ENCODE measurements at places on chromosomes 16 and 17.

- DNase-seq, result peak; percentile 79
Observed at GRCh38 chr17:48335858-48336500, 94.0 kb downstream of the SKAP1 start.

DNA sequence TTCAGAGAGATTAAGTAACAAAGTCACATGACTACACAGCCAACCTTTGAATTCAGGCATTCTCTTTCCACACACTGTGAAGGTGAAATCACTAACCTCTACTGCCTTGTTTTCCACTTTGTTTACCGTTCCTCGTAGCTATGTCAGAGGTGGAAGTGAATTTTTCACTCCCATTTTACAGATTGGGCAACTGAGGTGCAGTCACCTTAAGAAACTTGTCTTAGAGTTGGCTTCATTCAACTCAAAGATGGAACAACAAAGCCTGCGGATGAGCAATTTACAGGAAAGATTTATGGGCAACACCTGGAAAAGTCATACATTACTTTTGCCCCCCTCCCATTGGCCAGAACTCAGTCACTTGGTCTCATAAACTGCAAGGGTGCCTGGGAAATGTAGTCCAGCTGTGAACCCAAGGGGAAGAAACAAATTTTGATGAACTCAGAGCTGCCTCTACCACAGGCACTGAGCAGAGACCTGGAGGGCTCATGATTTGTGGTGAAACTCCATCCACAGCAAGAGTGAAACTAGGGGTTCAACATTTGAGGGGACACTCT is 784.6 kb upstream of the EEF2KMT start:
- DNase-seq, result no peak

DNA sequence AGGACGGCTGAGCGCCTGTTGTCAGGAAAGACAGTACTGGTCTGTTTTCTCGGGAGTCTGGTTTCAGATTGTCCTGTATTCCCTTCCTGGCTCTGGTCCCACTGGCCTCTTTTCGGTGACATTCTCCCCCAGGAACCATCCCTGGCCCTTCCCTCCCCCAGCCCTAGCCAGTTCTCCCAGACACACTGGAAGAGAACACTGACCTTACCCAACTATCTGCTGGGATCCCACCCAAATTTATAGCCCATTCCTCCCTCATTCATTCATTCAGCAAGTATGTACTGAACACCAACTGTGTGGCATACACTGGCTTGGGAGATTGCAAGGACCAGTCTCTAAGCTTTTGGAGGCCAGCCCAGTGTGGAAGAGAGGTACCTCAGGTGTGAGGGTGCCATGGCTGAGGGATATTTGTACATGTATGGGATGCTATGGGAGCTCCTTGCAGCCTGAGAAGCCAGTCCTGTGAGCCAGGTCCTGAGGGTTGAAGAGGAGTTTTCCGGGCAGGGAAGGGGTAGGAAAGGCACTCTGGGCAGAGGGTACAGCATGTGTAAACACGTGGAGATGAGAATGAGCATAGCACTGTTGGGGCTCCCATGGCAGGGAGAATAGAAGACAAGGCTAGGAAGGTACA is 5.2 kb downstream of the RND2 start:
- DNase-seq, result no peak

- DNase-seq, result no peak
Observed at GRCh38 chr17:79761894-79762589, 15.9 kb upstream of the CBX2 start.

DNA sequence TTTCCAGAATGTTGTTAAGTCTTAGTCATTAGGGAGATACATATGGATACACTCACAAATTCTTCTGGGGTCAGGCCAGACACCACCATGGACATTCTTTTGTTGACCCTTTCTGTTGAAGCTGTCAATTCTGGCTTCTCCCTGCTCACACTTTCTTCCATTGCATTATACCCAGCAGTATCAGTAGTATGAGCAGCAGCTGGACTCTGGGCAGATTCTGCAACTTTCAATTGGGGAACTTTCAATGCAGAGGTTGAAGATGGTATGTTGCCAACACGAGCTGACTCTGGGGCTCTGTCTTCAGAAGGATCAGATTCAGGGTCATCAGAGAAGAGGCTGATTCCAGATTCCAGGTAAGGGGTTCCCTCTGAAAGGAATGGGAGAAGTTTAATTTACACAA is 45.8 kb downstream of the RND2 start:
- DNase-seq, result no peak

DNA sequence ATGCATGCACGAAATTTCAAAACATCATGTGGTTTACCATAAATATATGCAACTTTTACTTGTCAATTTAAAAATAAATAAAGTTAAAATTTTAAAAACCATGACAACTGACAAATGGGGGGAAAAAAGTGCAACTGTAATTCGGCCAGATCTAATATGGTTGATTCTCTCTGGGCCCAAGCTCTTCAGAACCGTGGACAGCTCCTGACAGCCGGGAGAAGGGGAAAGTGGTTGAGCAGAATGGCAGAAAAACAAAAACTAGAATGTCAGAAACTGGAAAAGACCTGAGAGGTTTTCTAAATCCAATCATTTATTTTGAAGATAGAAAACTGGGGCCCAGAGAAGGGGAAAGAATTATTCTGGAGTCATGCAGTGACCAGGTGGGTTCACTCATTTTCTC is 126.6 kb downstream of the TMEM132E start:
- no peak for DNase-seq

- no peak for DNase-seq
Observed at GRCh38 chr17:48391444-48391843, 38.6 kb downstream of the SKAP1 start.

DNA sequence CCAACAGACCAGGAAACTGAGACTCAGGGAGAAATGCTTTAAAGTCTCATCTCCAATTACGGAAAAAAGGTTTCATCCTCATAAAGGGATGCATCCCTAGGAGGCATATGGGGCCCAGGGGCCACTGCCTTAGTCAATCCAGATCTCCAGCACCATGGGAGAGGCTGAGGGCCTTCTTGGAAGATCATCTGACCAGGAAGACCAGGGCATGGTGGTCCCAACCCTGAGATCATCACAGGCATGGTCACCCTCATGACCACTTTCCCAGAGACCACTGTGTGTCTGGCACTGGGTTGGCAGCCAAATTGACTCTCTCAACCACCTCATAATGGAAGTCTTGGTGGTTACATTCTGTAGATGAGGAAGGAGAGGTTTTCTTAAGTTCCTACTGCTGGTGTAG is 23.4 kb upstream of the CES5A start:
- DNase-seq, result no peak

- no peak for DNase-seq
Observed at GRCh38 chr16:57870753-57871454, 68.6 kb upstream of the KIFC3 start.

- peak; percentile 67 for DNase-seq
Observed at GRCh38 chr16:81816793-81817210, 37.7 kb downstream of the PLCG2 start.

DNA sequence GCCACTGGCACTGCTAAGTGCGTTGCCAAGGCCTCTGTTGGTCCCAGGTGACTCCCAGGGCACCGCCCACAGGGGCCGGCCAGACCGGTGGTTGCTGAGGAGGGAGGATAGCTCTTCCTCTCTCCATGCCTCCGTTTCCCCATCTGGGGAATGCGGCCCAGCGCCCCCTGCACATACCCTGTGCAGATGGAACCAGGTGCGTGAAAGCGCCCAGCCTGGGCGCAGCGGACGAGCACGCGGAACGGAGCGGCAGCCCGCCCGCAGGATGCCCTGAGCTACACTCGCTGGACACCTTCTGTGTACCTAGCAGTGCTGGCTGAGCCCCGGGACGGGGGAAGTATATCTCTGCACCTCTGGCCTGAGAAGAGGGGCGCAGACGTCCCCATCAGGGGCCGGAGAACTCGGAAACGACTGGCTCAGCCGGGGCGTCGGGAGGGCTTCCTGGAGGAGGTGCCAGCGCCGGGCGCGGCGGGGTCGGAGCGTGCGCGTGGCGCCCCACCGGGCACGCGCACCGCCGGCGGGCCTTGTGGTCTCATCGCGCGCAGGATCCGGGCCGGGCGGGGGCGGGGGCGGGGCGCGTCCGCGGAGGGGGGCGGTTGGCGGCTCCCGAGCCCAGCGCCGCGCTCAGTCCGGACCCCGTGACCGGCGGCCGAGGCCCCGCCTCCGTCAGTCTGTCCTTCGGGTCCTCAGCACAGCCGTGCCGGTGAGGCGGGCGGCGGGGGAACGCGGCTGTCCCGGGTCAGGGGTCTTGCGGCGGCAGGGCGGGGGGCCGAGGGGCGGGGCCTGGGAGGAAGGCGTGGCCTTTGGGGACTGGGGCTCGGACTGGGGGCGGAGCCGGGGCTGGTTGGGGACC is at the start of the genes CCDC78 and HAGHL:
TSS of gene CCDC78 (minus strand) at position 6 of the 853 bp plus-strand sequence. CDS start 76 bp downstream, outside the sequence.
TSS of gene HAGHL (plus strand) at position 669 of the 853 bp plus-strand sequence. CDS start 404 bp downstream, outside the sequence.
- peak; percentile 79 for DNase-seq

- no peak for DNase-seq
Observed at GRCh38 chr16:52787709-52788108, 240.8 kb upstream of the TOX3 start.

- peak; percentile 87 for DNase-seq
Observed at GRCh38 chr16:68470461-68471150, 22.3 kb upstream of the SMPD3 start.

- no peak for DNase-seq
Observed at GRCh38 chr16:81790830-81791435, 11.8 kb downstream of the PLCG2 start.

GRCh38 chr16:64391063-64391600 is 730.7 kb downstream of the CDH11 start:
- DNase-seq, result no peak

All from B cell (primary cell).